Caco-2 (cell line): ENCODE measurements at places on chromosomes 7 and 10. TPM values are rescaled to one million over a fixed set of nuclear protein-coding genes. Genes with fewer than 3 reads are reported as not detected.

GRCh38 chr10:116143673-116144222, 129.3 kb downstream of the GFRA1 start:
- no peak overlapping the region for H3K27ac ChIP-seq
- no peak overlapping the region for H3K4me3 ChIP-seq
- DNase-seq = no peak
- no peaks in the 10 kb centered on the region for H3K36me3 ChIP-seq
- H3K27me3 ChIP-seq = no peaks in the 10 kb centered on the region
- no peaks in the 10 kb centered on the region for H3K4me1 ChIP-seq

DNA sequence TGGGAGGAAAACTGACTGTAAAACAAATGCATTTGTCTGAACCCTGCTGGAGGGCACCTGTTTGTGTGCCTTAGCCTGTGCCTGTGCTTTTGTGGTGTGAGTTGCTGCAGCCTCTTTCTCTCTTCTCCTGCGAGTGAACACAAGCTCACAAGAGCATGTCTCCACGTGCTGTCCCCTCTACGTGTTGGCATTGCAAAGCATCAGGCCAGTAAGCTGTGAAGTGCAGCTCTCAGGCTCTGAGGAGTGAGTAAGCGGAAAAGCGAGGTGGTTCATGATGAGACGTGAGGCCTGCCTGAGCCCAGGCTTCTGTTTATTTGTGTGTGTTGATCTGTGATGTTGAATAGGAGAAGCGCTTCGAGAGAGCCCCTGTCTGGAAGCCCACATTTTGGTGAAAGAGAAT, 85.6 kb upstream of the PDCD4 start:
- no peak for DNase-seq
- no peak overlapping the region for H3K27ac ChIP-seq
- no peaks in the 10 kb centered on the region for H3K36me3 ChIP-seq

DNA sequence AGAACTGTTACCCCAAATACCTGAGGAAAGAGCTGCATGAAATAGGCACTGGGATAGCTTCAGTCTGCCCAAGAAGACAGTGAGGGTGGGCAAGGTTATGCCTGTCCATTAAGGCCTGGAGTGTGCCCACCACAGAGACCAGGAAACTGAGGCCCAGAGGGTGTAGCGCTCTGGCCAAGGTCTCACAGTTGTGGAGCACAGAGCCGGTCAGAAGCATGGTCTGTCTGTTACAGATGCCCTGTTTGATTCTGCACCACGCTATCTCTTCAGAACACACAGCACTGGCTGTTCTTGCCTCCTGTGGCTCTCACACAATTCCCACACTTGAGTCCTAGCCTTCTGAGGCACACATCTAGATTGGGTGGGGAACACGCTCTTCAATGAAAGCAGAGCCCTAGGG, 261.4 kb downstream of the GRID1 start:
- no peaks in the 10 kb centered on the region for H3K36me3 ChIP-seq
- no peak for DNase-seq
- H3K4me1 ChIP-seq = no peaks in the 10 kb centered on the region
- H3K27ac ChIP-seq = no peak overlapping the region
- H3K27me3 ChIP-seq = no peaks in the 10 kb centered on the region

DNA sequence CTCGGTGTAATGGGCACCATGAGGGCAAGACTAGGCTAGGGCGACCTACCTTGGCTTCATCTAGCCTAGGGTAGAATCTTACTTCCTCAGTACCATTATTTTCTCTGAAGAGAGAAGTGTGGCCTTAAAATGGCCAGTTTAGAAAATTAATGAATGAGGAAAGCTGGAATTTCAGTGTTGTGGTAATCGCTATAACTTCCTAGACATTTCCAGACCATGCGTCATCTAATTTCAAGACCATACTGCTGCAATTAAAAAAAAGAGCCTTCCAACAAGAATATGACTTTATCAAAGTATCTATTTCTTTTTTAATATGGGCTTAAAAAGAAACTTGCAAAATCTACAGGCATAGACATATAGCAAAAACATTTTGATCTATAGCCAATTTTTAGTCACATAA, 68.5 kb downstream of the CPVL start:
- H3K27me3 ChIP-seq = no peaks in the 10 kb centered on the region
- H3K4me1 ChIP-seq = no peaks in the 10 kb centered on the region
- H3K27ac ChIP-seq = no peak overlapping the region
- no peak overlapping the region for H3K4me3 ChIP-seq

GRCh38 chr10:104260775-104261115, 6.1 kb downstream of the GSTO1 start:
- H3K4me1 ChIP-seq = peaks cover 35% of the 10 kb centered on the region
- H3K4me3 ChIP-seq = no peak overlapping the region
- H3K27me3 ChIP-seq = no peaks in the 10 kb centered on the region
- H3K27ac ChIP-seq = no peak overlapping the region
- no peak for DNase-seq
- peaks cover 5% of the 10 kb centered on the region; the same call in 1 of the 2 replicates for H3K36me3 ChIP-seq

LLCFC1 gene
- not detected in 2 replicates for total RNA-seq
